LNCaP clone FGC (cell line): ENCODE measurements at places on chromosomes 3 and 15.

DNA sequence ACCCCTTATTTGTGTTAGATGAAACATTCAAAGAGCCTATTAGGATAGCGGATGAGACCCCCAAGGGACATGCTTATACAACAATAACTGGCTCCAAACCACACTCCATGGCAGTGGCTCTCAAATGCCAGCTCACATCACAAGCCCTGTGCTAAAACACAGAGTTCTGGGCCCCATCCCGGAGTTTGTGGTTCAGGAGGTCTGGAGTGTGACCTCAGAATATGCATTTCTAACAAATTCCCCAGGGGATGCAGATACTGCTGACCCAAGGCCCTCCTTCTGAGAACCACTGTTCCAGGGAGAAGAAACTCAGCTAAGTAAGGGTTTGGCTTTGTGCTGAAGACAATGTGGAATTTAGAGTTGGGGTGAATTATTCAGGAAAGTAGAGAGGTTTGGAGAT, 3.6 kb downstream of the CCRL2 start:
- DNase-seq, result no peak

GRCh38 chr3:150394606-150395005, 13.5 kb upstream of the TSC22D2 start:
- no peak for DNase-seq

DNA sequence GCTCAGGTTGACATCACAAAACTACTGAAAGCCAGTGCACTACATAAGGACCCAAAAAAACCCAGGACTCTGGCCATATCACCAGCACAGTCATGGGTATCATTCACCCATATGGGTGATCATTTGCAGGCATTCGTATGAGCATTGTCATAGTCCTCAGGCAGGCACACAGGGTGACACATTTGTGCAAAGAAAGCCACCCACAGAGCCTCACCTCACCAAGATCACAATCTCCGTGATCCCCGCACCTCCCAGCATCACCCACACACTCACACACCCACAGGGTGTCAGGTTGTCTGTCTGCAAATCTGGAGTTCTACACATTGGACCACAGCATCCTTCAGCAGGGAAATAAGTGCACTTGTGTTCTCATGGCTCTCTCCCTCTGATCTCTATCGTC, 166.0 kb upstream of the LPP start:
- no peak for DNase-seq

GRCh38 chr3:172616031-172616461, 92.8 kb upstream of the TNFSF10 start:
- DNase-seq, result no peak

- no peak for DNase-seq
Measured at GRCh38 chr3:17823816-17824215, 81.4 kb upstream of the TBC1D5 start.

- peak; percentile 36 for DNase-seq
Measured at GRCh38 chr15:23857028-23857641, 170.0 kb upstream of the NDN start.

GRCh38 chr15:55599439-55599838, 11.3 kb upstream of the PYGO1 start:
- no peak for DNase-seq

DNA sequence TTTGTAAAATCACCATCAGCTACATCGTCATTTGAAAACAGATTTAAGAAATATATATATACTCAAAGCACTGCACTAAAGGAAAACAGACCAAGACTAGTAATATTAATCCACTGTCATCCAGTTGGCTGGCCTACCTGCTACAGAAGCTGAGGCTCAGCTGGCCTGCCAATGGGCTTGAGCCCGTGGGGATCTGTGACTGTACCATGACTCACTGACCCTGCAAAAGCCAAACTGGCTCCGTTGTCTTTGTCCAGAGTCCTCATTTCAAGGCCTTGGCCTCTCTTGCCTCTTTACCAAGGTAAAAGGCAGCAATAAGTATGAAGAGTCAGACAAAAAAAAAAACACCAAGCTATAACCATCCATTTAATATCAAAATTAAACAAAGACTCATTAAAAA, 463.5 kb upstream of the RASGRP1 start:
- no peak for DNase-seq

DNA sequence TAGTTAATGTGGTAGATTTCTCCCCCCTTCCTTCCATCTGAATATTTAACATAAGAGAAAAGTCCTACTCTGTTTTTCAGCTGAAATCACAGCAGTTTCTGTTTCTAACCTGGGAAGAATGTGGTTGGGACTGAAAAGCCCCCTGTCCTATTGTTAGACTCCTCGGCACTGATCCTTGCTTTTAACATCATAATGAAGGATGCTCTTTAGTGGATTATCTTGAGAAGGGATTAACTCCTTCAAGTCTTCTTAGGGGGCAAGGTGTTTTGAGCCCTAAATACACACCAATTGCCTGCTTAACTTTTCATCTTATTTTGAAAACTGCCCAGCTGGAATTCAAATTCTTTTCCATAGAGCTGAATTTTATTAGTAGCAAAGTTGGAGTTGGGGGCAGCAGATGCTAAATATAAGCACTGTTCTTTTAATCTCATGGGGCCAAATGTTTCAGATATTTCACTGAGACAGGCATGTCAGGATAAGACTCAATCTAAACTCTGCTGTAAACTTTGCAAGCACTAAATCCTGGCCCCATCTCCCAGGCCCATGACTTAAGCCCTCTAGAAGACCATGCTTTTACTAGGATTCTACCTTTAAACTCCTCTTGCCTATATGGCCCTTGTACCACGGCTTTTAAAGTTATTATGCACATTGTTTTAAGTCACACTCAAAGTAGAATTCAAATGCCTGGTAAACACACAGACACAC, 243.2 kb upstream of the NR2F2 start:
- DNase-seq, result no peak

- no peak for DNase-seq
Measured at GRCh38 chr15:80328496-80328895, 75.7 kb upstream of the ARNT2 start.

GRCh38 chr3:27805282-27805681, 83.2 kb upstream of the EOMES start:
- DNase-seq, result no peak

DNA sequence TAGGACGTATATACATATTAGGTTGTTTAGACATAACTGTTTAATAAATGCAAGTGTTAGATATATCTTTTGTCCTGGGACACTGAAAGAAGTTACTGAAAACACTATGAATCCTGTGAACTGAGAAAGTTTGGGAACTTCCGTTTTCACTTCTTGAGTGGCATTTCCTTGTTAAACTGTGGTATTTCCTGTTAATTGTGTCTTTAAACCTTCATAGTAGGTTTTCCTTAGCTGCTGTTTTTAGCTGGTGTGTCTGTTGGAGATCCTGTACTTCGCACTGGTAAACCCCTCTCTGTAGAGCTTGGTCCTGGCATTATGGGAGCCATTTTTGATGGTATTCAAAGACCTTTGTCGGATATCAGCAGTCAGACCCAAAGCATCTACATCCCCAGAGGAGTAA, 37.1 kb downstream of the ATP6V1A start:
- no peak for DNase-seq

GRCh38 chr3:178384321-178385230, 151.7 kb upstream of the KCNMB2 start:
- no peak for DNase-seq

GRCh38 chr3:177789500-177789899, 592.2 kb upstream of the TBL1XR1 start:
- DNase-seq, result no peak

DNA sequence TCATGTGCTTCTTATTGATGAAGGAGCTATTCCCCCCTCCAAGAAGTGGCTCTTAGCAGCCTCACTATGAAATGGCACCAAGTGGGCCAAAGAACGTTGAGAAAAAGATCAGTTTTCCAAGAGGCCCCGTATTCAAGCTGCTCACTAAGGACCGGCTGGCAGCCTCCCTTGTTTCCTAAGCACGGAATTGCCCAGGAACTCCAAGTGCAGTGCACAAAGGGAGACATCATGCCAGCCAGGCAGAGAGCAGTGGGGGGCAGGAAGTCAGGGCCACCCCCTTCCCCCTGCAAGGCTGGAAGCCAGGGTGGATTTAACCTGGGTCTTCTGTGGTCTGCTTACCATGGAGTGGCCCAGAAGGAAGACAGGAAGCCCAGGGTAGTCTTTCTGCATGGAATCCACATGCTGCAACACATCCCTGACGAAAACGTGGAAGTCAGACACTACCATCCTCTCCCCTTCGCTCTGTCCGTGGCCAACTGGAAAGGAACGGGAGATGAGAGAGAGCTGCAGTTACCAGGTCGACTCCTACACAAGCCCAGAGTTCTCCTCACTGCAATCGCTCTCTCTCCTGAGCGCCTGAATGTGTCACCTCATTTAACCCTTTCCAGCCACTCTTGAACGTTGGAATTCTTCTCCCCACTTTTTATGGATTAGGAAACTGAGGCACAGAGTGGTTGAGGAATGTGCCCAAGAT, 49.5 kb downstream of the ABTB1 start:
- DNase-seq, result no peak
